ENCODE measurements at places on chromosomes 3 and 15.

DNA sequence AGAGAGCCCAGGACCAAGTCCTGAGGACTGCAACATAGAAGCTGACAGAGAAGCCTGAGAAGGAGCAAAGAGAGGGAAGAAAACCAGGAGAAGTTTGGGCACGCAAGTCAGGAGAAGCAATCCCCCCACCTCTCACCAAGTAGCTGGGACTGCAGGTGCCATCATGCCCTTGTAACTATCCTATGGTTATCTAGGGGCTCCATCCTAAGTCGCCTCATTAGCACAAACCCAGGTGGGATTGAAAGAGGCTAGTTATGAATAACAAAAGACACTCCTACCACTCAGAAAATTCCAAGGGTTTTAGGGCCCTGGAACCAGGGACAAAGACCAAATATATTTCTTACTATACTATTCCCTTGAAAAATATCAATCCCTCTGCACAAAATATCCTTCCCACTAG, 53.5 kb downstream of the CCR4 start:
- no peak for DNase-seq

DNA sequence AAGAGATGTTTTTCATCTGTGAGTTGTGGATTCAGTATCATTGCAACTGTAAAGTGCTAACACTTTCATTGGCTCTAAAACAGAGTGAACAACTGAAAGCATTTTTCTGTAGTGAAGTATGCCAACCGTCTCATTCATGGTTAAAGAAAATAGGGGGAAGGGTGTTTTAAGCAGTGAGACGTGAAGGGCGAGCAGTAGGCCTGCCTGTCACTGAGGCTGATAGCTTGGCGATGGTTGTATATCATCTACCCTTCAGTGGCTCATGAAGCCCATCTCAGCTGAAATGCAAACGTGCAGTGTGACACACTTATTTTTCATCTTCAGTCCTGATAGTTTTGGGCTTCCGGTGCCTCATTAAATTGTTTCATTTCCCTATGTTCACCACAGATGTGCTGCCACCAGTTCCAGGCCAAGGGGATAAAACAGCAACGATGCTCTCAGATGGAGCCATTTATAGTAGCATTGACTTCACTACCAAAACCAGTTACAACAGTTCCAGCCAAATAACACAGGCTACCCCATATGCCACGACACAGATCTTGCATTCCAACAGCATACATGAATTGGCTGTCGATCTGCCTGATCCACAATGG, 562.0 kb downstream of the ROBO2 start:
- DNase-seq, result no peak

GRCh38 chr3:152338159-152338720, 69.5 kb downstream of the MBNL1 start:
- no peak for DNase-seq

DNA sequence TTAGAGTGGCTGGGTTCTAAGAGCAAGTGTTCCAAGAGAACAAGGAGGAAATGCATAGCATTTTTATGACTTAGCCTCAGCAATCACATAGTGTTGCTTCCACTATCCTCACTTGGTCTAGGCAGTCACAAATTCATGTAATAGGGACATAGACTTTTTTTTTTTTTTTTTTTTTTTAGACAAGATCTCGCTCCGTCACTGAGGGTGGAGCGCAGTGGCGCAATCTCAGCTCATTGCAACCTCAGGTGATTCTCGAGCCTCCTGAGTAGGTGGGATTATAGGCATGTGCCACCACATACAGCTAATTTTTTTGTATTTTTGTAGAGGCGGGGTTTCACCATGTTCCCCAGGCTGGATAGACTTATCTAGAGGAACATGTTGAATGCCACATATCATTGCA, 4.7 kb upstream of the GNB4 start:
- DNase-seq, result no peak

GRCh38 chr3:12135029-12135657, 23.6 kb downstream of the TIMP4 start:
- DNase-seq, result peak; percentile 81

GRCh38 chr3:126548556-126549466, 9.9 kb downstream of the C3orf22 start:
- no peak for DNase-seq

DNA sequence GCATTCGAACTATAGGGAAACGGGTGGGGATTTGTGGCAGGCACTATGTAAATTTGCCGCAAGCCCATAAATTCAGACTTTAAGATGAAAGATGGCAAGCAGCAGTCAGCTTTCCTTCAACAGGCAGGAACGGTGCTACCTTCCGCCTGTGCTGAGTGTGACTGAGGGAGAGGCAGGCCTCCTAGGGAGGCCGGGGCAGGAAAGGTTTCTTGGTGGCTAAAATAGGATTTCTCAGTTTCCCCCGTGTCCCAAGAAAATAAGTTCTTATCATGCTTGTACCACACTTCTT, 12.5 kb downstream of the FLNB start:
- DNase-seq, result no peak

DNA sequence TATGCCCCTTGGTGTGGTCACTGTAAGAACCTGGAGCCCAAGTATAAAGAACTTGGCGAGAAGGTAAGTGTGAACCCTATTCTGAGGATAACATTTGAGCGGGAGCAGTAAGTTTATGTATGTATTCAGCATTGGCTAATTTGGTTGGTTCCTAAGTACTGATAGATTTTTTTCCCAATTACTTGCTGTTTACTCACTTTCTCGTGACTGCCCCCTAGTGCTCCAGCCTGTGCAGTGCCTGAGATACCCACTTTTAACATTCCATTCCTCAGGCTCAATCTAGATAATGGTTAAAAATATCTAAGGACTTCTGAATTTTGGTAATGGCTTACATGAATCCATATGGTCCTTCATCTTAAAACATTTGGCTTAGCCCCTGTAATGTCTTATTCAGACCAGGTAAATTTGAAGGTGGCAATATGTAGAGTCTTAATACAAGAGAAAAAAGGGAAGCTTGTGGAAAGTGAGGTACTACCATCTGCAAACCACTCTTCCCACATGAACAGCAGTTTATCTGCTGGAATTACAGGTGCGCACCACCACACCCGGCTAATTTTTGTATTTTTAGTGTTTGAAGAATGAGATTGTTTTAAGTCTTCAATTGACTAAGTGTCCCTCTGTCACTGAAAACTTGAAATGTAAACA, 7.1 kb downstream of the ELL3 start:
- DNase-seq, result peak; percentile 50

GRCh38 chr3:112097378-112097777, 11.2 kb downstream of the C3orf52 start:
- DNase-seq, result peak; percentile 96

DNA sequence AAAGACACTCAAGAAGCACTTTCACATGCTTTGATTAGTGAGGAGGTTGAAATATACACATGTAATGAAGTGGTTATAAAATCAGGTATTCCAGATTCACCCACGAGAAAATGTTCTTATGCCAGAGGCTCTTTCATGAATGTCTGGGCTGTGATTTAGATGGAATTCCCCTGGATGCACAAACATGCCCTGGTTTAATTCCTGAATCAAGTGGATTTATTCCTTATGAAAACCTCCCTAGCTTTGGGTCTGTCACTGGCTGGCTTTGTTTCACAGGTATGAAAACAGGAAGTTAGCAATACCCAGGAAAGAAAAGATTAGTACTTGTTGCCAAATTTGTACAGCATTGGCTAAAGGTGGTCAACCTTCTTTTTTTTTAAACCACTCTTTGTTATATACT, 1123.0 kb downstream of the ROBO1 start:
- DNase-seq, result no peak

- no peak for DNase-seq
Measured at GRCh38 chr3:188567478-188568195, 413.7 kb downstream of the LPP start.
